ENCODE measurements at places on chromosomes 16 and 17. TPM values are rescaled to one million over a fixed set of nuclear protein-coding genes. Genes with fewer than 3 reads are reported as not detected.

SLC47A1 gene
- 2.2 TPM for total RNA-seq

JPT2 gene
- total RNA-seq: 24.7 TPM

HSD11B2 gene
- total RNA-seq: 6.1 TPM

DNA sequence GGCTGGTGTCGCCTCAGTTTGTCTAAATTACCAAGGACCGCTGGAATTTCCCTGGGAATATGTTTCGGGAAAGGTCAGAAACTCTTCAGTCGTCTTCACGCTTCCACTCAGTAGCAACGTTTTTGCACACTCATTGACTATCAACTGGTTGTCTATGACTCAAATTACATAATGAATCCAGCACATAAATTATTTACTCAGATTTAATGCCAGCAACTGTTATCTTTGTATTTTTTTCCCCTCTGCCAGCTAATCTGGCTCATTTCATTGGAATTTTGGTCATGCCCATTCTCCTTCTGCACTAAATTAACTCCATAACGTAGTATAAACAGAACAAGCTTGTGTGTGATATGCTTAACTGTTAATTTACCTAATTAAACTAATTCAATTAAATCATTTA is 372.7 kb upstream of the ZFHX3 start:
- no peak for DNase-seq

GRCh38 chr16:58236231-58236690 is 38.4 kb upstream of the CSNK2A2 start:
- peak; percentile 74 for DNase-seq

DNA sequence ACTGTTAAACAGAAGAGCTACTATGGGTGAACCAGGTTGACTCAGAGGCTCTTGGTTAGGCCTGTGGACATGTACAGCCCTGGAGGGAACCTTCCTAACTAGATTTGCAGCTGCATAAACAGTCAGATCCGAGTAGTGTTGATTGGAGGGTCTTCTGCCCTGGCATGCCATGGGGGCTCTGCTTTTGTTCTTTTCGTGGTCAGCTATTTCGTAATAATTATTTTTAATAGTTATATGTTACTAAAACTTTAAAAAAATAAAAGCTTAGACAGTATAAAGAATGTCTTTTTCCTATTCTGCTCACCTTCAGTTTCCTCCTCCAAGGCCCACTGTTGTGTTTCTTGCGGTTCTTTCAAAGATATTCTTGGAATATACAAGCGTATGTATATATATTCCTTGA is 67.4 kb upstream of the CLEC18A start:
- DNase-seq: no peak

DNA sequence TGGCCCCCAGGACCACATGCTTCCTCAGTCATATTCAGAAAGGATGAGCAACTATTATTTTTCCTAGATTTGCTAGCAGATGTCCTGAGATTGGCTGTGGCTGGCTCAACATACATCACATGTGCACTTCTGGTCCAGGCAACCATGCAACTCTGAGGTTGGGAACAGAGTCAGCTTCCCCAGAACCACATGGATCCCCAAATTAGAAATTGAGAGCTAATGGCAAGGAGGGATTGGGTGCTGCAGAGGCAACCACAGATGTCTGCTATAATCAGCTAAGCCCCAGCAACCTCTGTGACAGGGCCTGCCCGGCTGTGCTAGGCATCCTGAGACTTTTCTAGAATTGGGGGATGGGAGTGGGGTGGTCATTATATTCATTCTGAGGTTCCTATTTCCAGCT is 33.8 kb upstream of the CLEC18A start:
- peak; percentile 77 for DNase-seq

GRCh38 chr17:80732268-80732667 is 187.6 kb downstream of the RPTOR start:
- no peak for DNase-seq

DNA sequence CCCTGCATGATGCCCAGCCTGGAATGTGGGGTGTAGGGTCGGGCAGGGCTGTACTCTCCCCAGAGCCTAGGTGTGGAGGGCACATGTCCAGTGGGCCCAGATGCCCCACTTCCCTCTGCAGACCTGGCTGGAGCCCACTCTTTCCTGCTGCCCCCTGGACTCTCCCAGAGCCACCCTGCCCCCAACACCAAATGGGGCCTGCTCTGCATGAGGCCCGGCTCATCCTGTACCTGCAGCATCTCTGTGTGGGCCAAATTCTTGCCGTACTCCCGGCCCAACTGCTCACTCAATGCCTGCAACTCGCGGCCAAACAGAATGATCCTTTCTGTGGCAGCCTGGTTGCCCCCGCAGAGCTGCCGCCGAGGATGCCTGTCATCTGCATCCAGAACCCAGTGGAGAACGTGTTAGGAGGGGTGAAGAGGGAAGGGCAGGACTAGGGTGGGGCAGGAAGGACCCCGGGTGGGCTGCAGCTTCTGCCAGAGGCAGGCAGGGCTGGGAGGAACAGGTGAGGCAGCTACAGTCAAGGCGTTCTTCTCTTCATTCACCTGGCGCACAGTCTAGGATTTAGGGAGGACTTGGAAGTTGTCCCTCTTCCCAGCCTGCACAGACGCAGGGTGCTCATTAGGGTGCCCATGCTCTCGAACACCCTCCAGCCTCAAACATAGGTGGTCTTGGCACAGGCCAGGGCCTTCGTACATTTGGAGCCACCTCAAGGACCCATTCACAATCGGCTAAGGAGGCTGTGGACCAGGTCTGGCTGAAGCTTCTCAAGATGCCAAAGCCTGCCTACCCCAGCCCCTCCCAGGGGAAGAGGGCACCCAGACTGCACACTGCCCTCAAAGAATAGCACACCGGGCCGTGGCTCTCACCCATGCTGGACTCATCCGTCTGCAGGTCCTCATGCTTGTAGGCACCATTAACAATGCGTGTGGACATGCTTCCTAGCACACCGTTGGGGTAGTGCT is 8.7 kb upstream of the GFOD2 start:
- no peak for DNase-seq

DNA sequence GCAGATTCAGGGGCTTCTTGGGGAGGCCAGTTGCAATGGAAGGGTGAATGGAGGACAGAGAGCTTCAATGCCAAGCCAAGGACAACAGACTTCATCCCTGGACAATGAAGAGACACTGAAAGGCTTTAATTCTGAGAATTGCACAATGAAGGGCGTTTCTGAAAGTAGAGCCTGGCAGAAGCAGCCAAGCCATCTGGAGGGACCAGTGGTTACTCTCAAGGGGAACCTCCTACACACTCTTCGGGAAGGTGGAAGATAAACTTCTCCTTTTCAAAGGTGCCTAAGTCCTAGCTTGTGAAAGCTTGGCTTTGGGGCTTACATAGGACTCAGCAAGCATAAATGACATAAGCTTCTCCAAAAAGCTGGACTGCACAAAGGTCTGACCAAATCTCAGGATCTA is 6.2 kb upstream of the CES1 start:
- DNase-seq: no peak

DNA sequence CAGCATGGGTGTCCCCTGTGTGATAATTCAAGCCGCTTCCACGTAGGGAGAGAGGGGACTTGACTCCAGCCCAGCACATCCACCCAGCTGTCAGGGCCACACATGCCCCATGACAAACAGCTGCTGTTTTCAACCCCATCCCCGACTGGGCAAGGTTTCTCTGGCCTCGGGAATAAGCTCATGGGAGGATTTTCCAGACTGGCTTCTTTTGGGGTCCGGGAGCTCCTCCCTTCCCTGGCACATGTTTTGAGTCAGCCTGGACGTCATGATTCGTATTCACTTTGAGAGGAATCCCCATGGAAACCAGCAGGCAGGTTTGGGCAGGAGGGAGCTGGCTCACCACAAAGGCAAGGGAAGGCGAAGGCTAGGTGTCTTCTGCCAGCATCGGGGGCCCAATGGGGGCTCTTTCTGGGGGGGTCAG is 156.4 kb downstream of the CMIP start:
- DNase-seq: peak; percentile 86

GRCh38 chr16:14423344-14423743 is 206.7 kb downstream of the PARN start:
- DNase-seq: no peak

GRCh38 chr16:66652661-66653360 is 43.7 kb downstream of the CMTM4 start:
- DNase-seq: peak; percentile 44

- DNase-seq: no peak
These were observed 12.0 kb upstream of the BRIP1 start for GRCh38 chr17:61875285-61875684.

DNA sequence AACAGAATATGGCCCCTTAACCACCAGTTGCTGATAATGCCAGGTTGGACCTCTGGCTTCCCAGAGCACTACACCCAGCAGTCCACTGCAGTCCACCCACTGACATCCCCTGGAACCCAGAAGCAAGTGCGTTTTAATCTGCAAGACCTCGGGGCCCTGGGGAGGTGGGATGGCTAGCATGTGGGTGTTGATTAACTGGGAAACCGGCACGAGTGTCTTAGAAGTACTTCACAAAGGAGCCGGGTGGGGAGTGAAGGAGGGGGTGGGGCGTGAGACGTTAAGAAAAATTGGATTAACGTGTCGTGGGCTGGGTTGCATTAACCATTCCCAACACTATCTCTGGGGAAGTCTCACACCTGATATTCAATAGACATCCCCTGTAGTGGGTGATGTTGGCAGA is 6.1 kb upstream of the HIC1 start:
- DNase-seq: no peak

GRCh38 chr16:48146710-48147109 is 9.1 kb downstream of the ABCC12 start:
- no peak for DNase-seq

- no peak for DNase-seq
These were observed 100.0 kb downstream of the FTO start for GRCh38 chr16:53803998-53804397.

DNA sequence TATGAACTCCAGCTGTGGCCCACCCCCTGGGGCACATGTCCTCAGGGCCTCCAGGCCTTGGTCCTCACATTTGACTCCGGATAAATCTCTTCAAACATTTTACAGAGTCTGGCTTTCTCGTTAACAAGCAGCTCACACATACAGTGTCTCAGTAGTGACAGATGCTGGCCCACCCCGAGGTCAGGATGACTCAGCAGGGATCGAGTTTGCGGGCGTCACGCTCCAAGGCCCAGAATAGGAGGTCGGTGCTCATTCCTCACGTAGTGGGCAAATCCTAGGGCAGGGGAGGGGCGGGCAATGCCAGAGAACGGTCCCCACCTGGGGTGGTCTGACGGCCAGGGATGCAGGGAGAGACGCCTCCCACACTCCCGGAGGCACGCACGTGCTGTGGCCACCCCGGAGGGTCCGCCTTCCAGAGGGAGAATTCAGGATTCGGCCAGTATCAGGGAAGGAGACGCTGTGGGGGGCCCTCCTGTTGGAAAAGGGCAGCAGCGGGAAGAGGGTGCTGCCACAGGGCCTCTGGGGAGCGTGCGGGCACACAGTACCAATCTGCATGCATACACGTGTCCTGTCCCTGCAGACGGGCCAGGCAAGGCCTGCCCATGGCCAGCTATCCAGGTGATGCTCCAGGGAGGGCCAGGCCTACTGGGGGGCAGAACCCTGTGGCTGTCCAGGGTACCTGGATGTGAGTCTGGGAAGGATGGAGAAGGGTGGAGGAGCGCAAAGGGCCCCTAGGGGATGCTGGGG is 8.6 kb downstream of the SLC7A5 start:
- DNase-seq: peak; percentile 89

Measured in myocyte (in vitro differentiated cells).